ENCODE measurements at places on chromosomes 7 and 10. TPM values are rescaled to one million over a fixed set of nuclear protein-coding genes. Genes with fewer than 3 reads are reported as not detected.

The TCAF2 gene
- total RNA-seq: 2.7 TPM

The PALD1 gene
- 1.3 TPM for total RNA-seq

The KNDC1 gene
- 0.39 TPM for total RNA-seq

- DNase-seq: no peak
Observed at GRCh38 chr10:113764582-113764981, 13.1 kb downstream of the PLEKHS1 start.

DNA sequence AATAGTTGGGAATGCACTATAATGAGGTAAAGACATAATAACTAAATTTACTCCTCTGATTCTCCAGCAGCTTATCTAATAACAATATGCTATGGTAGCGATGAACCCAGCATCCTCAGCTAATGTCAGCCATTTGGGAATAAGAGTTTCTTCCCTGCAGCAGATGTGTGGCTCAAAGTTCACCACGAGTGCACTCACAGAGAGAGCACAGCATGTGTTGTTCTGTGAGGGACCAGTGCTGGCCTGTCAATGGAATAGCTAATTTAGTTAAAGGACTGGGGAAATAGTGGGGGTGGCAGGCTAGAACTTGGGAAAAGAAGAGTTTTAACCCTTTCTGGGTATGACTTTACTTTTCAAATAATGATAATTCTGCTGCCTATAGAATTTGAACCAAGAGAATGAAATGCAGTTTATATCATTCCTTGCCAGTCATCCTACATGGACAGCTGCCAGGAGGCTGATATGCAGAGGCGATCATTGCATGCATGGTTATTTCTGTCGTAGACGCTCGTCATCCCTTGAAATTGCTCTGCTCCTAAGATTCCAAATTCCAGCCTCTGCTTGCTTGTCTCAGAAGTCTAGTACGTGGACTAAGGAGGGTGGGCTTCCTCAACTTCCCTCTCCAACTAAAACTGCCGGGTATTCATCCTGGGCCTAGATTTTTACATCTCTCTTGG lies 355.6 kb downstream of the RNLS start:
- no peak for DNase-seq

GRCh38 chr10:125153703-125154490 lies 6.5 kb downstream of the CTBP2 start:
- no peak for DNase-seq

DNA sequence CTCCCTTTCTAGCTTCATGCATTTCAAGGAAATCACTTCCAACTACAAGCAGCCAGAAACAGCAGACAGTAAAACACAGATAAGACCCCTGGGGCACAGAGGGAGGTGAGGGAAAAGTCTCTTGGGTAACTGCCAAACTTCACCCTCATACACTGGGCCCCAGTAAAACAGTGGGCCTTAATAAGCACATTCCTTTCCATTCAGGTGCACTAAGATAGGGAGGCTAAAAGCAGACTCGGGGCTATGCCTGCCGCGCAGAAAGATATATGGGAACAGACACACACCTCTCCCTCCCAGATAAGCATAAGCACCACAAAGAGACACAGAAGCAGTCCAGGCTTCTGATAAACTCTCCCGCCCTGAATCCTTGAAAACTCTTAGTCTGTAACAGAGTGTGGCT lies 117.0 kb downstream of the TYW1B start:
- DNase-seq: no peak

DNA sequence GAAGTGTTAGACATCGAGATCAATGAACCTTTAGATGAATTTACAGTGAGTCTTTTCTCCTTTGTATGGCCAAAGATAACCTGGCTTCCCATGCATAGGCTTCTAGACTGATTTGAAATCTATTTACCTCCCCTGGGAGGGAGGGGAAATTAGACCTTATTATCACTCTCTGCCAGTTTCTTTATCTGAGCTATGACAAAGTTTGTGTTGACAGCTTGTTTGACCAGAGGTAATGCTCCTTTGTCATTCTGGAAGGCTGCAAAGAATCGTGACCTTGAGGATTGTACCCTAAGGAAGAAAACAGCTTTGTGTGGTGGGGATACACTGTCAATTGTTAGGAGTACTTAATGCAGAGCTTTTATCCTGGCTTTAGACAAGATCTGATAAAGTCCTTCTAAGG lies 36.4 kb downstream of the RBM33 start:
- DNase-seq: no peak

DNA sequence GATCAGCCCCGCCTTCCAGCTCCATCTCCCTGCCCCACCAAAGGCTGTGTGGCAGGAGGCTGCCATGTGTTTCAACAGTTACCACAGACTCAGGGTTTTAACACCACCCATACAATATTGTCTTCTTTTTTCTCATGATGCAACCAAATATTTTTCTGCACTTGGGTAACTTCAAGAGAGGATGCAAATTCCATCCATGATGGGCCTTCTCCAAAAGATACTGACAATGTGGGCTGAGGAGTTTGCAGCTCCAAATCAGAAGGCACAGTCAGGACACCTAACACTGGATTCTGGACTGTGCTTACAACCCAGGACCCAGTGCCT lies 347.9 kb downstream of the GRID1 start:
- DNase-seq: no peak

GRCh38 chr7:1361756-1362125 lies 97.5 kb downstream of the MICALL2 start:
- no peak for DNase-seq

- DNase-seq: peak; percentile 85
Observed at GRCh38 chr10:34528320-34528719, 286.8 kb downstream of the PARD3 start.
